Tongue (tissue), 3 donors: ENCODE measurements at places on chromosomes 7 and 10. TPM values are rescaled to one million over a fixed set of nuclear protein-coding genes. Genes with fewer than 3 reads are reported as not detected.

- no peak for DNase-seq
Measured at GRCh38 chr7:27533652-27534081, 129.0 kb downstream of the HIBADH start.

- no peak for DNase-seq
Measured at GRCh38 chr7:39130274-39130673, 152.6 kb downstream of the POU6F2 start.

The GRID2IP gene
- total RNA-seq, result 0.31 TPM

The PGAM2 gene
- 433 TPM for total RNA-seq

GRCh38 chr7:104795616-104796398 is 218.2 kb upstream of the KMT2E start:
- no peak for DNase-seq

GRCh38 chr7:55108818-55109217 is 90.0 kb downstream of the EGFR start:
- DNase-seq, result no peak
